PC-3 (cell line): ENCODE measurements at places on chromosomes 7 and 10. TPM values are rescaled to one million over a fixed set of nuclear protein-coding genes. Genes with fewer than 3 reads are reported as not detected.

The SHTN1 gene
- total RNA-seq, result 9.0 and 13.0 TPM in 2 replicates

The CYP2C19 gene
- not detected in 2 replicates for total RNA-seq

The ELFN1 gene
- total RNA-seq, result 0.69 and 0.75 TPM in 2 replicates

The PNLIPRP1 gene
- not detected in 2 replicates for total RNA-seq

The OPALIN gene
- not detected in 2 replicates for total RNA-seq

The DGKI gene
- 0.52 TPM in 1 of 2 replicates, not detected in the other for total RNA-seq

The CCDC7 gene
- total RNA-seq, result 14.1 and 19.1 TPM in 2 replicates

The TLX1 gene
- not detected in 2 replicates for total RNA-seq

The HECW1 gene
- total RNA-seq, result 3.0 and 3.6 TPM in 2 replicates

The RELN gene
- 8.0 and 15.8 TPM in 2 replicates for total RNA-seq

The NAT16 gene
- 0.26 TPM in 1 of 2 replicates, not detected in the other for total RNA-seq

The TMEM196 gene
- total RNA-seq, result not detected in 2 replicates

The NKX2-3 gene
- 0.07 TPM in 1 of 2 replicates, not detected in the other for total RNA-seq

The CPA2 gene
- total RNA-seq, result not detected in 2 replicates

The ZSCAN25 gene
- total RNA-seq, result 13.9 and 18.9 TPM in 2 replicates
